Gastrocnemius medialis (tissue), 4 donors: ENCODE measurements at places on chromosomes 2 and 18. TPM values are rescaled to one million over a fixed set of nuclear protein-coding genes. Genes with fewer than 3 reads are reported as not detected.

DNA sequence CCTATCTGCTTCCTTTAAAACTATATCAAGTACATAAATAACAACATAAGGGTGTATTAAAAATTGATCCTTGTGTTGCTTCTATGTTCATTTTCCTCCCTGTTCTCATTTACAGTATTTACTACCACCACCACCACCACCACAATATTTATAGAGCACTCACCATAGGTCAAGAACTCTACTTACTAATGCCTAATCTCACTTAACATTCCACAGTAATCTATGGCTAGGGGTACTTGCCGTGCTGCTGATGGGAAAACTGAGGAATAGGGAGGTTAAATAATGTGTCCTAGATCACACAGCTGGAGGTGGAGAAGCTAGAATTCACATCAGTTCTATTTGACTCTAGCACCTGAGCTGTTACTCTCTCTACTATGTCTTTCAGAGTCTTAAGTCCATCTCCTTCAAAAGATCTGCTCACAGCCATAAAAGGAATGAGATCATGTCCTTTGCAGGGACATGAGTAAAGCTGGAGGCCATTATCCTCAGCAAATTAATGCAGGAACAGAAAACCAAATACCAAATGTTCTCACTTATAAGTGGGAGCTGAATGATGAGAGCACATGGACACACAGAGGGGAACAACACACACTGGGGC is 54.1 kb upstream of the ZNF385B start:
- no peak for DNase-seq

GRCh38 chr18:42807887-42808286 is 307.6 kb downstream of the RIT2 start:
- DNase-seq, result no peak

GRCh38 chr2:9971105-9971818 is 19.8 kb downstream of the GRHL1 start:
- DNase-seq, result no peak

DNA sequence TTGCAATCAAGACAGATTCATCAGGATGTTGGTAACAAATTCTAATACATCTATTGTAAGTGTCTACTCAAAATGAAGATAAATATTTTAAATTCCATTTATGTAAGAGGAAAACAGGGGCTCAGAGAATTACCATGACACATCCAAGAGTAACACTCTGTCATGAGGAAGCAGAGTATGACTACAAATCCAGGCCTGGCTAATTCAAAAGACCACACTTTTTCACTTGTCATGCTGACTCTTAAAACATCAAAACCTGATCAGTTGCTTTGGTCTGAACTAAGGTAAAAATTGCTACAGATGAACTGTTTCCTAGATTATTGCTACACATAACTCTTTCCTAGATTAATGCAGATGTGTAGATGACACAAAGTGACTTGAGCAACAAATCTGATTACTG is 880.6 kb downstream of the TSN start:
- no peak for DNase-seq

- DNase-seq, result no peak
Measured at GRCh38 chr18:49626842-49627467, 65.1 kb downstream of the LIPG start.

- DNase-seq, result no peak
Measured at GRCh38 chr2:200357845-200358244, 51.4 kb downstream of the SPATS2L start.

TUBA4B gene
- not detected for total RNA-seq
